Hematopoietic multipotent progenitor cell (in vitro differentiated cells): ENCODE measurements at places on chromosomes 4 and X.
A peak's percentile ranks its signal among the peaks of the same experiment; 100 is the strongest.

- DNase-seq: no peak
Observed at GRCh38 chrX:150762258-150763165, 69.3 kb downstream of the MTMR1 start.

- DNase-seq: no peak
Observed at GRCh38 chrX:46630141-46630540, 56.6 kb downstream of the CHST7 start.

DNA sequence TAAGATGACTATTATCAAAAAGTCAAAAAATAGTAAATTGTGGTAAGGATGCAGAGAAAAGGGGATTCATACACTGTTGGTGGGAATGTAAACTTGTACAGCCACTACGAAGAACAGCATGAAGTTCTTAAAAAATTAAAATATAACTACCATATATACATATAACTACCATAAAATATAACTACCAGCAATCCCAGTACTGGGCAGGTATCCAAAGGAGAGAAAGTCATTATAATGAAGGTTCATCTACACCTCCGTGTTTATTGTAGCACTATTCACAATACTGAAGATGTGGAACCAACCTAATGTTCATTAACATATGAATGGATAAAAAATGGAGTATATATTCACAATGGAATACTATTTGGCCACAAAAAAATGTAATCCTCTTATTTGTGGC, 360.9 kb upstream of the CT83 start:
- DNase-seq: no peak

DNA sequence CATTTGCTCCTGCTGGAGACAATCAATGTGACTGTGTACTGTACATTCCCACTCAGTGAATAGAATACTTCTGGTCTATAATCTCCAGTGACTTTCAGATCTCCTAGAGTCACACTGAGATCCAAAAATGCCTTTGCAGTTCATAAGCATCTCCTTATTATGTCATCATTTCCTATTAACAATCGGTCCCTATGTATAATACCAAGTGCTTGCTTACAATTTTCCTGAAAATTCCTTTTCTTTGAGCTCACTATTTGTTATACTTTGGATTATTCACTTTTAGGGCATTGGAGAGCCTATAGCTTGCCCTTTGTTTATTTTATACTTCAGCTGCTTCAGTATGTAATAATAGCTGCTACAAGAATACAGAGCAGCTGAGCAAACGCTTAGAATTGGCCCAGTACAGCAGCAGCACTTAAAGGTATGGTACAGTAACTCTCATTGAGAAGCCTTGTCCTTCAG, 313.0 kb downstream of the DCTD start:
- no peak for DNase-seq

- no peak for DNase-seq
Observed at GRCh38 chr4:20474119-20474518, 222.4 kb downstream of the SLIT2 start.

DNA sequence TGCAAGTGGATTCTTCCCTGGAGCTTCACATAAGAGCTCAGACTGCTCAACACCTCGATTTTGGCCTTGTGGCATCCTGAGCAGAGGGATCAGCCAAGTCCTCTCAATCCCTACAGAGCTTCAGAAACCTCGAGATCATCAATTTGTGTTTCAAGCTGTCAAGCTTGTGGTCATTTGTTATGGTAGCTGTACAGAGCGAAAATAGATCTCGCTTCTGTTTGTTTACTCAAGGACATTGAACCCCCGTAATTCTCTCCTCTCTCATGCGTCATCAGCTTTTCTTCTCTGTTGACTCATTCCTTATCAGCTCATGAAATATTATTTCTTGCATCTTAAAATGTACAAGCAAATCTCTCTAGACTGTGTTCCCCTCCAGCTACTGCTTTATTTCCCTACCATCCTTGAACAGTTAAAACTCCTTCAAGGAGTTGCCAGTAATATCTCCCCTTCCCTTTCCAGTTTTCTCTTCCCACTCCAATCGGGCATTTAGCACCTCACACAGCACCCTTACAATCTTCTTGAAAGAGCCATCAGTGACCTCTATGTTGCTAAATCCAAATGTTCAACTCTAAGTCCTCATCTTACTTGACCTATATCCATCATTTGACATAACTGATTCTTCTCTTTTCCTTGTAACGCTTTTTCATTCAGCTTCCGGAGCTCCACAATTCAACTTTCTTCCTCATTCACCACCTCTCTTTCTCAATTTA, 106.2 kb upstream of the FAT1 start:
- no peak for DNase-seq

GRCh38 chrX:19747652-19748610, 139.5 kb downstream of the SH3KBP1 start:
- DNase-seq: peak; percentile 56

GRCh38 chr4:112284662-112285411, 867 bp downstream of the TIFA start:
- DNase-seq: peak; percentile 24

DNA sequence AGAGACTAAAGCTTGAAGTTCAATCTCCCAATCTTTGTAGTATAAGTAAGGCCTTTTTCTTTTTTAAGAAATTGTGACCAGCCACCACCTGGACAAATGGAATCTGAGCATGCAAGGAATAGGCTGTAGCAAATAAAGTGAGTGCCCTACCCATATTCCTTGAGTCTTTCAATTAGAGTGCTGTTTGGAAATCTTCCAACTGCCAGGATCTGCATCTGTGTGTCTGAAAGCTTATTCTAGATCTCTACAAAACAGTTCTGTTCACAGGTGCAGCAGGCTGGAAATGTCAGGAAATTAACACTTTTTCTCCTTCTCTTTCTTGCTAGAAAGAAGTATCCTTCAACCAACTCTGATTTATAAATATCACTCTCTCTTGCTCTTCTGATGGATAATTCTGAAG, 76.7 kb upstream of the NDST3 start:
- no peak for DNase-seq

- no peak for DNase-seq
Observed at GRCh38 chrX:123475068-123475724, 257.7 kb downstream of the THOC2 start.

DNA sequence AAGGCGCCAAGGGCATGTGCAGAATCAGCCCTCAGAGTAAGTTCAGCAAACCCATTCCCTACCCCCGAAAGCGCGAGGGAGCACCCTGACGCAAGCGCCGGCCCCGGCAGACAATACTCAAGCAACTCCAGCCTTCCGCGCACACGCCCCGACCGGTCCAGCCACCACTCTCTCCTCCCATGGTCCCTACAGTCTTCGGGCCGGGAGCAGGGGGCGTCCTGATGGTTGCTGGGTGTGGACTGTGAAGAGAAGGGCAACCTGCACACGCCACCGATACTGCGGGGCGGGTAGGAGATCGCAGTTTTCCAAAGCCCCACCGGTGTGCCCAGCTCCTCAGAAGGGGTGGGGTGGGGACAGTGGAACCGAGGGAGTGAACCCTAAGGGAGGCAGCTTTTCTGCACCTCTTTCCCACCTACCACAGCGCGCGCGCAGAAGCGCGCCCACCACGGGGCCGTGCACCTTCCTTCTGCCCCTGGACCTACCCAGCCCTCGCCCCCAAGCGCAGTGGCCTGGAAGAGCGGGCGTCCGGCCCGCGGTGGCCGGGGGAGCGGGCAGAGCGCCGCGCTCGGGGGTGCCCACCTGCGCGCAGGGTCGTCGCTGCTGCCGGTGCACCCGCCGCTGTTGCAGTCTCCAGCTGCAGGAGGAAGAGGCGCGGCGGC, 650.2 kb upstream of the DIPK2B start:
- DNase-seq: peak; percentile 15

DNA sequence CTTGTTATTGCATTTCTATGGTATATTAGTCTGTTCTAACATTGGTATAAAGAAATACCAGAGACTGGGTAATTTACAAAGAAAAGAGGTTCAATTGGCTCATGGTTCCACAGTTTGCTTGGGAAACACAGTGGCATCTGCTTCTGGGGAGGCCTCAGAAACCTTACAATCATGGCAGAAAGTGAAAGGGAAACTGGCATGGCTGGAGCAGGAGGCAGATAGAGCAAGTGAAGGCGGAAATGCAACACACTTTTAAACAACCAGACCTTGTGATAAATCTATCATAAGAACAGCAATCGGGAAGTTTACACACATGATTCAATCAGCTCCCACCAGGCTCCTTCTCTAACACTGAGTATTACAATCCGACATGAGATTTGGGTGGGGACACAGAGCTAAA, 346.6 kb upstream of the GNPDA2 start:
- no peak for DNase-seq

DNA sequence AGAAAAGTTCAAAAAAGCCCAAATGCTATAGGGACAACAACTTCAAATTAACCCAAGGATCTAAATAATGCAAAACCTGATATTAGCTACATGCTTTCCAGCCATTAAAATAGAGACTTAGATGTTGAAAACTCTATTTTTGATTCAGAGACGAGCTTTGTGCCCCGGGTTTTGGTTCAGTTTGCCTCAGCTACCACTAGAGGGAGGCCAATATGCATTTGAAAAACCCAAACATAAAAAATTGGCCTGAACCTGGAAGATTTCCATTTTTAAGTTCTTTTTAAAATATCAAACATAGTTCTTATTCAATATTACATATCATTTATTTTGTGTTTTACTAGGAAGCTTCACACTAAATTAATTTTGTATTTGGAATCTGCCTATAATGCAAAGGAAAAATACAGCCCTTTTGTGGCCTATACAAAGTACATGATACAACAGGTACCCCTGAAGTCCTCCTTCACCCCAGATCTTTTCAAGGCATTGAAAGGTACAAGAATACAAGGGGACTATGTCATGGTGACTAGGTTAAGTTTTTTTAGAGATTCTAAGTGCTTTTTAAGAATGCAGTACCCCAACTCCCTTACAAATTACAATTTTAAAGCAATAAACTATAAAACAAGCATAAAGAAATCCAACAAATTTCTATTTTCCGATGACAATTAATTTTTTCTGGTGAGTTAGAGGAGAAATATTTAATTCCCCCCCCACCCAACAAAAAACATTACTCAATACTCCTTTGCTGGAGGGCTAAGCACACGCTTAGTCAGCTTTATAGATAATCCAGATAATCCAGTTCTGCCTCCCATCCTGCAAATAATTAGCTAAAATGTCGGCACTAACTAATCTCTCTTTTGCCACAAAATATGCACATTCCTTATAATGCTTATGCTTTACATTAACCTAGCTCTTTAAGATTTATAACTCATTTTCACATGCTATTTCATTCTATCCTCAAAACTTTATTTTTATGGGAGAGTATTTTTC, 97.7 kb upstream of the PTPN13 start:
- peak; percentile 35 for DNase-seq

- no peak for DNase-seq
Observed at GRCh38 chrX:17737986-17738713, 857 bp downstream of the SCML1 start.

DNA sequence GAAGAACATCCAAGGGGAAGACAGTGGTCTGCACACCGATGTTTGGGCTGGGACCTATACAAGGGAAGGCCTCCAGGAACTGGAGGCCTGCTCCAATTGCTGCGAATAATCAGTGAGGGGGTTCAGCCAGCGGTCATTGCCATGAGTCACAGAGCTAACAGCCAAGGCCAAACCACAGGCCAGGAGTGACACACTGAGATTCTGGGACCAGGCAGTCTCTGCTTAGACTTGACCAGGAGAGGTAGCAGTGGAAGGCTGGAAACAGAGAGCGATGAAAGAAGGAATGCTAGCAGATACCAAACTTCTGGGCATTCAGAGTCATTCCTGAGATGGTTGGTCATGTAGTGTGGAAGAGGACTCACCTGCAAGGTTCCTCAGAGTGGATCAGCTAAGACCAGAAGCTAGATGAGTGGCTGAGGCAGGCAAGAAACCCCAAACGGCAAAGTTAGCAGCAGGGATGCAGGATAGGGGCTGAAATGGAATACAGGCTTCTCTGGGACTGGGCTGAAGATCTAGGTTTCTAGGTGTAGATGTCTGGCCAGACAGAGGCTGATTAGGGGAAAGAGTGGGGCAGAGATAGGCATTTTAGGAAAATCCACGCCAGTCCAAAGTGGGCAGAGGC, 54.7 kb downstream of the CNGA2 start:
- no peak for DNase-seq

DNA sequence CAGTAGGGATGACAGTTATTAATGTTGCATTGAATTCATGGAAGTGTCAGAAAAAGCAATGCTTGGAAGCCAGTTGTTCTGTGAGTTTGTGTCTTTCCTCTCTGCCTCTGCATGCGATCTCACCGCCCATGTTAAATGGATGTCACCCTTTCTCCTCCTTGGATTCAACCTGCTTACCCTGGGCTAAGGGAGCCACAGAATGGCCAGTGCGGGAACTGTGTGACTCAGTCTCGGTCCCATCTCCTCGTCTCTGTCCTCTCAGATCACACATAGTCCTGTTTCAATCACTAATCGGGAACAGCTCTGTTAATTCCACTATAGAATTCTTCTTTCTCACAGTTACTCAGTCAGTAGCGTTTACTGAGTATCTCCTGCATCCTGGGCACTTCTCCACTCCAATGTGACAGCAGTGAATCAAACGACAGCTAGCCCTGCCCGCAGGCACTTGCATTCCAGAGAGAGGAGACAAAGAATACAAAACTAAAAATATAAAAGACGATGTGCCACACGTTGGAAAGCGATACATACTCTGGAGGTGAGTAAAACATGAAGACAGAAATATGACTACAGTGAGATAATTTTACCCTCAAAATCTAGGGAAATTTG, 53.6 kb upstream of the TLR3 start:
- DNase-seq: no peak

DNA sequence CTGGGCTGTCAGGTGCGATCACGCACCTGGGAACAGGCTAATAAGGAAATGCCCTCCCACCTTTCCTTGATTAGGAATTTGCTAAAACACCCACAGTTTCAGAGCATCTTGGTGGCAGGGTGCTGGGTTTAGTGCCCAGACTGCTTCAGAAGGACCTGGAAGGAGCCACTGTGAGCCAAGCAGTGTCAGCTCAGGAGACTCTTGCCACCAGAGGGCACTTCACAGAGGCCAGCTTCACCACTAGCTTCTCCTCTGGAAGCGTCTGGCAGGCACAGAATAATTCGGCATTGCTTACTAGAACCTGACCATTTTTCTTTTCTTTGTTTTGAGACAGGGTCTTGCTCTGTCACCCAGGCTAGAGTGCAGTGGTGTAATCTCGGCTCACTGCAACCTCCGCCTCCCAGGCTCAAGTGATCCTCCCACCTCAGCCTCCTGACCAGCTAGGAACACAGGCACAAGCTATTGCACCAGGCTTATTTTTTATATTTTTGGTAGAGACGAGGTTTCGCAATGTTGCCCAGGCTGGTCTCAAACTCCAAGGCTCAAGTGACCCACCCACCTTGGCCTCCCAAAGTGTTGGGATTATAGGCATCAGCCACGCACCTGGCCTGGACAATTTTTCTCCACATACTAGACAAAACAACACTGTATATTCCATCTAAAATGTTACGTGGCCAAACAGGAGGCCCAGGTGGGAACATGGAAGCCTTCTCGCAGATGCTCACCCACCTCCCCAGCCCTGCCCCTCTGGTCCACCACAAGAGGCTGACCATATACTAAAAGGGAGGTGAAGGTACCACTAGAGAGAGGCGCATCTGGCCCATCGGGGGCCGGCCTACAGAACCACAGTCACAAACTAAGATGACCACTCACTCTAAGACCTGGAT, 14.1 kb downstream of the NOP14 start:
- no peak for DNase-seq

- DNase-seq: no peak
Observed at GRCh38 chr4:1024882-1025545, 13.6 kb downstream of the FGFRL1 start.

- DNase-seq: no peak
Observed at GRCh38 chr4:86961605-86962295, 26.9 kb downstream of the AFF1 start.

- peak; percentile 98 for DNase-seq
Observed at GRCh38 chr4:56803471-56803870, 18.0 kb downstream of the SPINK2 start.
